ENCODE measurements at places on chromosomes 3 and 15.

DNA sequence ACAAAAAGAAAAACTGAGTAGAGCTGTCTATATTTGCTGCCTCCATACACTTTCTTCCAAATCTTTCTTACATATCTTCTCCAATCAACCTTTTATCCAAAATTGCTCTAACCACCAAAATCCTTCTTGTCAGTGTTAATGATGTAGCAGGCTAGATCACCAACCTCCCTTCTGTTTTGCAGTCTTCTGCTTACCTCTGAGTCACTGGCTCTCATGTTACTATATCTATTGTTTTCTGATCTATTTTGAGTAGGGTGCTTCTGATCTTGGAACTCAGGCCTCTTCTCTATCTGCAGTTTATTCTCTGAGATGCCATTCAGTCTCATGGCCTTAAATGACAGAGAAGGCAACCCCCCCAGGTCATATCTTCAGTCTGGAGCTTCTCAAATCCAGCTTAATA, 26.3 kb upstream of the AADAC start:
- no peak for DNase-seq

DNA sequence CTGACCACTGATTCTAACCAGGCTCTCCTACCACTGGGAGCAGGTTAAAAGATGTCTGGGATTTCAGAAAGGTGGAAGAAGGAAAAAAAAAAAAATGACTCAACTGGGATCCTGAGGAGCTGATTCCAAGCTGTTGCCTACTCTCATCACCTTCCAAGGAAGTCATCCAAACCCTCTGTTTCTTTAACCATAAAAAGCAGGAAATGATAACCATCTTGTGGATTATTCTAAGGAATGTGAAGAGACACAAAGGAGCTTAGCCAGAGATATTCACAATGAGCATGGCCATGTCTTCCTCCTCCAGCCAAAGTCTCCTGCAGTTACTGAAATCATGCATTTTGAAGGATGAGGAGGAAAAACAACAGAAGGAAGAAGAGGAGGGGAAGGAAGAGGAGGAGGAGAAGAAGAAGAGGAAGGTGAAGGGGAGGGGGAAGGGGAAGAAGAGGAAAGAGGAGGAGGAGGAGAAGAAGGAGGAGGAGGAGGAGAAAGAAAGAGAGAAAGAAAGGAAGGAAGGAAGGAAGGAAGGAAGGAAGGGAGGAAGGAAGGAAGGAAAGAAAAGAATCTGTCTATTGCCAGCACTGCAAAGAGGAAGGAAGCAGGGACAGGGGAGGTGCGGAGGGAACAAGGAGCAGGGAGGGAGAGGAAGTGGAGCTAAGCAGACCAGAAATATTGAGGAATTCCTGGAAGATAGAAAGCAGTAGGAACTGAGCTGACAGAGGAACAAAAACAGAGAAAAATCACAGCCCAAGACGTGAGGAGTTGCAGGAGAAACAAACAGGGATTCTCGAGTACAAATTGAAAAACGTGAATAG, 229.2 kb downstream of the UACA start:
- no peak for DNase-seq

GRCh38 chr3:149151843-149152242, 22.4 kb downstream of the HPS3 start:
- DNase-seq, result no peak

GRCh38 chr3:149377408-149378364, at the start of gene TM4SF1:
TM4SF1 (minus strand) TSS chr3:149377649; CDS start chr3:149377547, 102 bp downstream.
- DNase-seq, result no peak

- DNase-seq, result no peak
Observed at GRCh38 chr3:131549340-131549739, 46.6 kb upstream of the MRPL3 start.
